Stimulated activated CD4-positive, alpha-beta T cell treated with anti-CD3 and anti-CD28 coated beads, Interleukin-2, amount 100 ng/mL, for 24 hours (primary cell): ENCODE measurements at places on chromosomes 1 and 21.
A peak's percentile ranks its signal among the peaks of the same experiment; 100 is the strongest.

GRCh38 chr1:238001818-238002217, 111.1 kb upstream of the ZP4 start:
- no peak for DNase-seq

DNA sequence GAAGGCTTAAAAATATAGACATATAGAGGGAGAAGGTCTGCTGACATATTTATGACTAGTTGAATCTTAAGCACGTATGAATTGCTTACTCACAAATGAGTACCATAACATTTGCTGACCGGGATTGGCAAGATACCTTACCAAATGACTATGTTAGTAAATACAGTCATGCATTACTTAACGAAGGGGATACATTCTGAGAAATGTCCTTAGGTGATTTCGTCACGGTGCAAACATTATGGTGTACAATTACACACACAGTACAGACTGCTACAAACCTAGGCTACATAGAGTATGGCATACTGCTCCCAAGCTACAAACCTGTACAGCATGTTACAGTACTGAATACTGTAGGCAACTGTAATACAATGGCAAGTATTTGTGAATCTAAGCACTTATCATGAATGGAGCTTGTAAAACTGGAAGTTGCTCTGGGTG, 19.4 kb upstream of the UBE2U start:
- DNase-seq: no peak

- DNase-seq: no peak
Measured at GRCh38 chr1:38166461-38166860, 119.9 kb upstream of the POU3F1 start.

DNA sequence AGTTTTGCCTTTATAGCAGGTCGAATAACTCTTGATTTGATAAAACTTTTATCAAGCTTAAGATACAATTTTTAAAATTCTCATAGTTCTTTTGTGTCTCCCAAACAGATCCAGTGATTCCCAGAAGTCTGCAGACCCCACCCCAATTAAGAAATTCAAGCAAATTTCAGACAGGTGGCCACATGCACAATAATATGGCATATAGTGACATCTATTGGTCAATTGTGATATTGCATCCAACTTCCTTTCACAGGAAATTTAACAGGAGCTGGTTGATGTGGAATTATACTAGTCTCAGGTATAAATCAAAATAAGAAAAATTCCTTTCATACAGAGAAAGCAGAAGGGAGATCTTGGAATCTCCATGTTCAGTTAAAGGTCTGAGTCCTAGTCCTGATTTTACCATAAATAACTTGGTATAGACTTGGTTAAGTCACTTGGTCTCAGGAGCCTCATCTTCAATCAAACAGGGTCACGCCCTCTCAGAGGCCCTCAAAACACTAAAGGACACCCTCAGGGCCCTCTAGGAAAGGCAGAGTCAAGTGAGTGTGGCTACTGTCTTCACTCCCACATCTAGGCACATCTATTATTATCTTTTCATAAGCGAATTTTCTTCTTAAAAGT, 24.1 kb downstream of the PIGM start:
- no peak for DNase-seq

DNA sequence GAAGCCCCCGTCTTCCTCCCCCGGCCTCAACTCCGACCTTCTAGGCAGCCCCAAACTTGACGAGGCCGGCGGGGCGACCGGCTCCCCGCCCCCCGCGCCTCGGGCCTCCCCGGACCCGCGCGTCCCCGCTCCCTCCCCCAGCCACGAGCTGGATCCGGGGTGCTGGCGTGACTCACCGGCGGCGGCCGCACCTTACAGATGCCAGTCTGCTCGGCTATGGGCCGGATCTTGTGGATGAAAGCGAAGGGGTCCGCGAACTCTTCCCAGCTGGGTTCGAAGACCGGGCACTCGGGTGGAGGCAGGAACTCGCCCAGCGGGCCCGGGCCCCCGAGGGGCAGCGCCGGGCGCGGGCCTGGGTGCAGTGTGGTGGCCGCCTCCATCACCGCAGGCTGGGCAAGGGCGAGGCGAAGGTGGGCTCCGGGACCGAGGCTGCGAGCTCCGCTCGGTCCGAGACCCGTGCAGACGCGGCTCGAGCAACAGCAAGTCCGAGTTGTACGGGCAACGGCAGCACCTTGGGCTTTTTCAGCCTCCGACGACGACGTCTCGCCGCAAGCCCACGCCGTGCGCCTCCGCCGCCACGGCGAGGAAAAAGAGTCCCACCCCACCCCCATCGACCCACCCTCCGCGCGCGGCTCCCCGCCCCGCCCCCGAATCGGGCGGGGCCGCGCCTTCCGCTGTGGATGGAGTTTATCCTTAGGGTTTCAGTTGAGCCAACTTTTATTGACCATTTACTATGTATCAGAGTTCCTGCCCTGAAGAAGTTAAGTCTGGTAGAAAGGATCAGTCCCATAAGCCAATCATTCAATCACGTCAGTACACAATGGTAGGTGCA, at the start of gene KDM5B:
Gene KDM5B, minus strand, starts transcription at position 496 of the 832 bp plus-strand sequence. Its CDS starts 116 bp downstream, at position 380.
- DNase-seq: peak; percentile 73

- no peak for DNase-seq
Measured at GRCh38 chr1:68321084-68321685, 88.9 kb upstream of the WLS start.

- DNase-seq: peak; percentile 38
Measured at GRCh38 chr1:150973258-150973835, 1.3 kb downstream of the CERS2 start.

DNA sequence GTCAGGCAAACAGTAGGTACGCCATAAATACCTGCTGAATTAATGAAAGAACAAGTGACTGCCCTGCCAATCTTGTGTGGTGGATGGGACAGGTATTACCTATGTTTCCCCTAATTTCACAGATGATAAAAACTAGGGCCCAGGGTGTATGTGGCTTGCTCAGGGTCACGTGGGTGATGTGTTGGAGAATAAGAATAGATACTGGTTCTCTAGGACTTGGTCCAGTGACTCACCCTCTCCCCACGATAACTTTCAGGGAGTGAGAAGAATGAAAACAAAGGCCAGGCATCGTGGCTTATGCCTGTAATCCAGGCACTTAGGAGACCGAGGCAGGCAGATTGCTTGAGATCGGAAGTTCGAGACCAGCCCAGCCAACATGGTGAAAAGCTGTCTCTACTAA, 26.7 kb downstream of the SLC26A9 start:
- DNase-seq: no peak

DNA sequence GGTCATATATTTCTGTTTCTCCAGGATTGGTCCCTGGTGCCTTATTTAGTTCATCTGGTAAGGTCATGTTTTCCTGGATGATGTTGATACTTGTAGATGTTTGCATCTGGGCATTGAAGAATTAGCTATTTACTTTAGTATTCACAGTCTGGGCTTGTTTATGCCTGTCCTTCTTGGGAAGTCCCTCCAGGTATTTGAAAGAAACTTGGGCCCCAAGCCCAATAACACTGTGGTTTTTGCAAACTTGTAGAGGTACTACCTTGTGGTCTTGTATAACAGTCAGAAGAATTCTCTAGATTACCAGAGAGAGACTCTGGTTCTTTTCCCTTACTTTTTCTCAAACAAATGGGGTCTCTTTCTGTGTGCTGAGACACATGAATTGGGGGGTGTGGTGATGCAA, 251.4 kb upstream of the B3GALT2 start:
- DNase-seq: no peak

- no peak for DNase-seq
Measured at GRCh38 chr1:70005386-70006034, 199.9 kb downstream of the LRRC40 start.

- DNase-seq: no peak
Measured at GRCh38 chr1:198649232-198649967, 10.6 kb downstream of the PTPRC start.

- DNase-seq: no peak
Measured at GRCh38 chr21:46393941-46394594, 64.6 kb upstream of the DIP2A start.

DNA sequence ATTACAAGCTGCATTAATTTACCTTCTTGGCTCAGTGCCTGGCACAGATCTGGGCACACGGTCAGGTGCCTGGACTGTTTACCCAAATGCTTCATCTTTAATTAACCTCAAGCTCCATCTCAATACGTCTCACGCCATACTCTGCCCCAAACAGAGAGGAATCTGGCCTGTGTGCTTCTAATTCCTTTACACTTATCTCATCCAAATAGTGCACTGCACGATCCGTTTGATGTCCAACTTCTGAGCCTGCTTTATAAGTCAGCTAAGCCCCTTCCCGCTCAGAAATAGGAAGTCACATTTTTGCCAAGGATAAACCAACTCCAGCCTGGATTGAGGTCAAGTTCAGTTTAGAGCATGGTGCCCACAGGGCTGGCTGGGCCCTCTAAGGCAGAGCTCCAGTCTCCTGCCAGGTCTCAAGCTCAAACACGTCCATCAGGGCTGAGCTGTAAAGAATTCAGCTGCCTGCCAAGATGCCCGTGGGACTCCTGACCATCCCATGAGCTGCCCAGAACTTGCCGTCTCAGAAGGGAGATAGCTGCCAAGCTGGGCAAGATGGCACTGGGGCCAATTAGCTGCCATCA, 233.5 kb downstream of the TRABD2B start:
- DNase-seq: no peak

- no peak for DNase-seq
Measured at GRCh38 chr21:32962268-32962667, 63.5 kb upstream of the OLIG2 start.

- no peak for DNase-seq
Measured at GRCh38 chr1:219506473-219506899, 106.4 kb downstream of the ZC3H11B start.

GRCh38 chr1:201517631-201518030, 10.7 kb upstream of the CSRP1 start:
- DNase-seq: no peak

- DNase-seq: peak; percentile 78
Measured at GRCh38 chr1:35718492-35719336, at the start of gene C1orf216. Gene C1orf216, minus strand, starts transcription at chr1:35718884. Its CDS starts 2,563 bp downstream, at chr1:35716321.

GRCh38 chr1:115648717-115649691, 7.2 kb downstream of the VANGL1 start:
- no peak for DNase-seq

DNA sequence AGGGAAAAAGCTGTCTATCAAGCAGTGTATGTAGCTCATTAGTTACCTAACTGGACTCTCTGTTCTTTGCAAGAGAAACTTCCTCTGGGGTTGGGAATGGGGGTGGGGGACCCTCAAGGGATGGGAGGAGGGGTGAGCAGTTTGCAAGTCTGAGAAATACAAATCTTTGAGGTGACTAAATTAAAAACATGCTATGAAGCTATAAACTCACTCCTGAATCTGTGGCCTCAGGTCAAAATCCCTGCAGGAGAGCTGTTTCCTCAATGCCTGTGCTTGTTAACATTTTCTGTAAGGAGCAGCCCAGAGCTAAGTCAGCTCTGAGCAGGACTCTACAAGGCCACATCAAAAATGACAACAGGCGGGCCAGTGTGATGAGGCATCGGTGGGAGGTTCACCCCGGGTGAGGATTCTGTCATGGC, 32.8 kb upstream of the PTPRC start:
- no peak for DNase-seq

DNA sequence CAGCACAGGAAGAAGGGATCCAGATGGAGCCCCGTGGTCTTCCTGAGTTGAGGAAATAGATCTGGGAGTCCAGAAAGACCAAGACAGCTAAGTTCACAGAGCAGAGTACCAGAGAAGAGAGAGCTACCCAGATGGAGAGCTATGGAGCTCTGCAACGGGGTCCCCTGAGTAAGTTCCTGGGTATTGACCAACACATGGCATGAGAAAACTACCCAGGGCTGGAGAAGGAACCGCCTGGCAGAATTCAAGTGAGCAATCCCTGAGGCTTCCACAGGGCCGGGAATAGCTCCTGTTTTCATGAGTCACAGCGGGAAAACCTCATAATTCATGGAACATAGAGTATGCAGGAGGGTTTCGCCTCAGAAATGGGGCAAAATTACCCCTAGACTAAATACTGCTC, 19.7 kb downstream of the STPG1 start:
- no peak for DNase-seq

GRCh38 chr1:215345766-215346165, 221.3 kb upstream of the KCTD3 start:
- DNase-seq: no peak

- no peak for DNase-seq
Measured at GRCh38 chr1:160761046-160761445, 22.0 kb downstream of the SLAMF7 start.

DNA sequence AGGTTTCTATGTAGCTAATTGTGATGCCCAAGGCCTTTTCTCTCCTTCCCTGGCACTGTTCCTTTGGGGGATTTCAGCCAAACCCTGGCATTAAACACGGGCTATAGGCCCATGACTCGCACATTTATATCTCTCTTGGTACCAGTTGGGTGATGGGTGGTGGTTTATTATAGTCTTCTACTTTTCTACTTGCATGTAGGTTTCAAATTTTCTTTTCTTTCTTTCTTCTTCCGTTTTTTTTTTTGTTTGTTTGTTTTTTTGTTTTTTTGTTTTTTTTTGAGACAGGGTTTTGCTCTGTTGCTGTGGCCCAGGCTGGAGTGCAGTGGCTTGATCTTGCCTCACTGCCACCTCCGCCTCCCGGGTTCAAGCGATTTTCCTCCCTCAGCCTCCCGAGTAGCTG, 1.1 kb downstream of the IL10RB start:
- no peak for DNase-seq
